ENCODE measurements at places on chromosomes 6 and 20. TPM values are rescaled to one million over a fixed set of nuclear protein-coding genes. Genes with fewer than 3 reads are reported as not detected.

FUCA2 gene
- 54.1 TPM for total RNA-seq

WRNIP1 gene
- total RNA-seq, result 35.1 TPM

TRAPPC3L gene
- total RNA-seq, result not detected

ZNF391 gene
- 0.32 TPM for total RNA-seq

SOBP gene
- 1.9 TPM for total RNA-seq

CYP21A2 gene
- under 0.01 TPM for total RNA-seq

DEFB124 gene
- not detected for total RNA-seq

FOXP4 gene
- 4.5 TPM for total RNA-seq

RAB32 gene
- 148 TPM for total RNA-seq

SCRT2 gene
- not detected for total RNA-seq

PRDM1 gene
- total RNA-seq, result 39.7 TPM

HCRTR2 gene
- not detected for total RNA-seq

WFDC9 gene
- not detected for total RNA-seq

KCNK5 gene
- not detected for total RNA-seq

ACSS1 gene
- 3.5 TPM for total RNA-seq

NMBR gene
- not detected for total RNA-seq

RNF182 gene
- total RNA-seq, result 6.9 TPM

C20orf204 gene
- total RNA-seq, result 0.97 TPM

TMEM217 gene
- total RNA-seq, result 2.9 TPM

HTR1E gene
- total RNA-seq, result not detected

TRIM26 gene
- total RNA-seq, result 21.2 TPM

PRR18 gene
- not detected for total RNA-seq

KCNK16 gene
- not detected for total RNA-seq

TP53RK gene
- total RNA-seq, result 23.2 TPM

SNAP91 gene
- under 0.01 TPM for total RNA-seq

CBLN4 gene
- not detected for total RNA-seq

GNAS-AS1 gene
- 0.64 TPM for total RNA-seq

SLC22A7 gene
- total RNA-seq, result not detected

GMDS gene
- total RNA-seq, result 3.9 TPM

ETV7 gene
- 0.32 TPM for total RNA-seq

SYCP2 gene
- 3.0 TPM for total RNA-seq

TULP1 gene
- total RNA-seq, result not detected

CTSZ gene
- 92.1 TPM for total RNA-seq

KCNK15 gene
- total RNA-seq, result 1.7 TPM

DPPA5 gene
- not detected for total RNA-seq

CST4 gene
- 0.32 TPM for total RNA-seq

UBD gene
- not detected for total RNA-seq

KIAA1755 gene
- 0.64 TPM for total RNA-seq

TMC2 gene
- total RNA-seq, result not detected

ZC3H12D gene
- total RNA-seq, result under 0.01 TPM

CFB gene
- 3.5 TPM for total RNA-seq

NKX2-2 gene
- total RNA-seq, result not detected

CNBD2 gene
- total RNA-seq, result 4.5 TPM

RAB23 gene
- total RNA-seq, result 63.5 TPM

RBM24 gene
- total RNA-seq, result 32.4 TPM

PIGU gene
- total RNA-seq, result 10.0 TPM

KCNQ5 gene
- total RNA-seq, result 0.97 TPM

CUTA gene
- total RNA-seq, result 155 TPM

PGC gene
- not detected for total RNA-seq
